ENCODE measurements at places on chromosomes 6 and 20.

GRCh38 chr6:133631421-133631820 is 257.5 kb upstream of the TCF21 start:
- no peak for DNase-seq

DNA sequence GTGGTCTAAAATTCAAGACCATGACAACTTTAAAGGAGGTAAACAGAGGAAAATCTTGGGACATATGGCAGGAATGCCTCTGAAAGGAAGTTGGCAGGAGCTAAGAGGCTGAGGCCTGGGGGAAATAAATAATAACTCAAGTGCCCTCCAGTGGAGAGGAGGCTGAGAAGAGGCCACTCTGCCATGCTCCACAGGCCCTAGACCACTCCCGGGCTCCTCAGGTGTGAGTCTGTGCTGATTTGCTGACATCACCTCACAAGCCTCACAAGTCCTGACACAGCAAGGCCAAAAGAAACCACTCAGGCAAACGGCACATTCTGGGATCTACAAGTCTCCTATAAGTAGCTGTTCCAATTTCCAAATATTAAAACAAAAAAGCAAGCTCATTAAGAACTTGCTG is 91.0 kb upstream of the RIPOR2 start:
- no peak for DNase-seq

- DNase-seq, result no peak
Measured at GRCh38 chr6:36897609-36898008, 11.9 kb downstream of the C6orf89 start.

DNA sequence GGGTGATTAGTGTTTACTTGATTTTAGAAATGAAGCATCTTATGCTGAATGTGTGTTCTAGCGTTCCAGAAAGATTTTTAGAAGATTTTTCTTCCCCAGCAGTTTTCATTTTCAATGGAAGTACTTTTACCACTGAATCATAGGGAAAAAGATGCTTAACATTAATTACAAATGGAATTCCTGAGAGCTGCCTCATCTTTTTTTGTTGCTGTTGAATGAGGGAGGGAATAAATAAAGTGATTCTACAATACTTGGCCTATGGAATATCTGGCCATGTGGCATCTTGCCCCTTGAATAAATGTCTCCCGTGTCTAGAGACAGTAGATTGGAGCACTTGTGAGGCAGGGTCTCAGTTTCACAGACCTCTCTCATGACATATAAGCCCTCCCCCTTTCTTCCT is 44.1 kb upstream of the SLC22A1 start:
- no peak for DNase-seq

DNA sequence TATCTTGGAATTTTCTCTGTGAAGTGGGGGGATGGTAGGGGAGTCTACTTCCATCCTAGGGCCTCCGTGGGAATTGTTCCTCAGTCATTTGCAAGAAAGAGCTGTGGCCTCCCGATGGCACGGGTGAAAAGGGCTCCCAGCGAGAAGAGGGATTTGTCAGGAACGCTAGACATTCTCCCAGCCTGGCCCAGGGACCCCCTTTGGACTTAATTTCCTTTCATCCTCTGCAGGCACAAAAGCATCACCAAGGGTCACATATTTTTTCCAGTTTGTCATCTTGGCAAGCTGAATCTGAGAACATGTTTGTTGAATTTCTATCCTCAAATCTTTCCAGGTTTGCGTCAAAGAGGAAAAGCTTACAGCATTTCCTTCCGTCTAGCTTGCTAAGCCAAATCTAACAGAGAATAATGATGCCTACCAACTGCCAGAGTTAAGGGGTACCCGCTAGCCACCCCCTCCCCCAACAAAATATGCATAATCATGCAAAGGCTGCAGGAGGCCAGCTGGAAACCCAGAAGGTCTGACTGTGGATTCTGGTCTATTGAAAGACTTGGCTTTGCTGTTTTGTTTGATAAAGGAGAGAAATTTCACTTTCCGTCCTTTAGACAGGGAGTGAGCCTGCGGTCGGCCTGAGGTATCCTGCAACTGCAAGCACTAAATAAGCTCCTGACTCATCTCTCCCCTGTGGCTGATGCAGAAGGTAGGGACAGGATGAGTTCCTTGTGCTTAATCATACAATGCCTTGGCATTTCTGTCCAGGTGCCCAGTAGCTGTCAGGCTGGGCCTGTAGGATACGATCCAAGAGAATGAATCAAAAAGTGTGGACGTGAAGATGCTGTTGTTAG is 23.1 kb downstream of the PSMG4 start:
- no peak for DNase-seq

GRCh38 chr6:11495565-11496145 is 41.9 kb upstream of the TMEM170B start:
- no peak for DNase-seq

GRCh38 chr20:14580418-14581074 is 243.1 kb upstream of the FLRT3 start:
- DNase-seq, result no peak

- DNase-seq, result no peak
Measured at GRCh38 chr6:166630462-166630861, 3.4 kb upstream of the RPS6KA2 start.

GRCh38 chr20:63815615-63816253 is 15.3 kb downstream of the ZBTB46 start:
- DNase-seq, result no peak
